COR-L47 (cell line): ENCODE measurements at places on chromosomes 6 and 20.

- DNase-seq, result no peak
Measured at GRCh38 chr6:40901322-40902055, 137.5 kb downstream of the UNC5CL start.

- no peak for DNase-seq
Measured at GRCh38 chr20:49318091-49318429, 40.2 kb upstream of the ZNFX1 start.

DNA sequence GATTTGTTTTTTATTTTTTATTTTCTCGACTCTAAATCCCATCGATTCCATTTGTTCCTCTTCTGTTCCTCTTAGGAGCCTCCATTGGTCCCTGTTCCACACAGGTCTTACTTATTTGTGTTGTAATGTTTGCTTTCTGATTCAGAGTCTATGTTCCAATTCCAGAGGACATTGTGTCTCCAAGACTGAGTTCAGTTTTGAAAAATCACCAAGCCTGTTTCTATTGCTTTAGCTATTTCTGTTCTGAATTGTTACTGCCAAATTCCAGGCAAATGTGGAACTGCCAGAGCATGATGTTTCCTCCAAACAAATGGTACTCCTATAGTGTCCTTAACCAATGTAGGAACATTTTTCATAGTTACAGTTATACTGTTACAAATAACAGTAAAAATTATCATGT is 270.9 kb upstream of the SPTLC3 start:
- DNase-seq, result no peak

DNA sequence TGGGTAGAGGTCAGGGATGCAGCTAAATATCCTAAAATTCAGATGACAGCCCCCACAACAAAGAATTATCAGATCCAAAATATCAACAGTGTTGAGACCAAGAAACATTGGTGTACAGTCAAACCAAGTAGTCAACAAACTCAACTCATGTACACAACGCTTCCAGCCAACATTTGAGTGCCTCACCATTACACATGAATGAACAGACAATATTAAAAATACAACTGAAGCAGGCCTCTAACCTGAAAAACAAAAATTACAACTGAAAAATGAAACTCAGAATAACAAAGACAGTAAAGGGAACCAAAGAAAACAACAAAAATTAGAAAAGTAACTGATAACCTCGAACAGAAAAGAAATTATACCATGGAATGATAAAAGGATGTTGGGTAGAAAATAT is 46.2 kb downstream of the HACE1 start:
- no peak for DNase-seq

GRCh38 chr6:4902363-4902762 is 101.5 kb downstream of the RPP40 start:
- DNase-seq, result no peak

DNA sequence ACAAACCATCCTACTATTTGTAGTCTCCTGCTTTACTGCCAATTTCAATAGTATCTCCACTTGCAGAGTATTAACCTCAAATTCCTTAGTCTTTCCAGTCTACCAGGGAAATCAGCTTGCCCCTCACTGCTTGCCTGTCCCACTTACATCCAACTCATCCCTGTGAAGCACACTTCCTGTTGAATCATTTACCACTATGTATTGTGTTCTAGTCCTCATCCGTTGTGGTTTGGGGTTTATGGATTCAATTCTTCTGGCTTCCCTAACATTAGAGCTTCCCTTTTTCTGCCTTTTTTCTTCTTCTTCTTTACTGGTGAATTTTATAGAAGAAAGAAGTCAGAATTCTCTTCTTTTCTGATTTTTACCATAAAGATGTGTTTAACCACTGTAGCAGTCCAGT is 5.1 kb upstream of the TXLNB start:
- no peak for DNase-seq

DNA sequence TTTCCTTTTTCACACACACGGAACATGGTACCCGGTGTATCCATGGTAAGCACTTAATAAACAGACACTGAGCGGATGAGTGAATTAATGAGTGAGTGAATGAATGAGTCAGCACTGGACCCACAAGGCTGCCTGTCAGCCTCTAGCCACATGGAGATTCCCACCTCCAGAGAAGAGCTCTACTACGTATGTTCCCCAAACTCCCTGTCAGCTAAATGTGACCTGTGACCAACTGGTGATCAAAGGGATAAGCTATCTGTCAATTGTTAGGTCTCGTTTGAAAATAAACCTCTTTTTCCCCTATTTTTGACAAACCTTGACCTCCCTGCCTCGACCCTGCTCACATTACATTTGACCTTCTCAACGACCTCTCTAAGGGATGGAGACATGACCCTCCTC is 24.5 kb upstream of the TAF8 start:
- DNase-seq, result no peak

DNA sequence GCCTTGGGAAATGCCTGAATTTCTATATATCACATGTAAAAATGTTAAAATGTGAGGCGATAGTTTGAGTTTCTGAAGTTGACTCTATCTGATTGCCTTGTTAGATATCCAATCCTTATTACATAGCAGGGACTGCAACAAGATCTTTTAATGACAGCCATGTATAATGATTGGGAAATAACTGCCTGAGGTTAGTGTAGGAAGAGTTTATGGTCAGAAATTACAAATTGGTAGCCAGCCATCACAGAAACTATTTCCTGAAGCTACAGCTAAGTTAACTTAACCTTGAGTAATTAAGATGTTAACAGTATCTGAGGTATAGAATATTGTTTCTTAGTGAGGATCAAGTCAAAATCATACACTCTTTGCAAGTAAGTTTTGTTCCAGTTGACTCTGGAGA is 41.0 kb downstream of the AKIRIN2 start:
- DNase-seq, result no peak
